ENCODE measurements at places on chromosomes 11 and 22. TPM values are rescaled to one million over a fixed set of nuclear protein-coding genes. Genes with fewer than 3 reads are reported as not detected.

Gene CNIH2
- total RNA-seq, result 2.1 TPM

Gene PGA5
- not detected for total RNA-seq

Gene F2
- total RNA-seq, result 2.1 TPM

Gene CYB561A3
- total RNA-seq, result 43.9 TPM

Gene SLC16A8
- not detected for total RNA-seq

Gene TRMT2A
- total RNA-seq, result 28.3 TPM
